ENCODE measurements at places on chromosomes 3 and 15. TPM values are rescaled to one million over a fixed set of nuclear protein-coding genes. Genes with fewer than 3 reads are reported as not detected.
A peak's percentile ranks its signal among the peaks of the same experiment; 100 is the strongest.

GRCh38 chr3:19970327-19970726, 23.4 kb downstream of the RAB5A start:
- no peak for DNase-seq

GRCh38 chr3:138774529-138775253, 60.0 kb downstream of the PIK3CB start:
- peak; percentile 64 for DNase-seq

The SEMA3F gene
- total RNA-seq: 43.3 TPM

- DNase-seq: no peak
Measured at GRCh38 chr3:189677667-189678066, 46.5 kb downstream of the TP63 start.

- DNase-seq: no peak
Measured at GRCh38 chr3:66149269-66149668, 71.5 kb upstream of the SLC25A26 start.

GRCh38 chr3:195154111-195154791, 116.7 kb downstream of the XXYLT1 start:
- no peak for DNase-seq

The VIPR1 gene
- 226 TPM for total RNA-seq

The ERC2 gene
- 1.0 TPM for total RNA-seq

The BCL6 gene
- total RNA-seq: 105 TPM

GRCh38 chr3:61582846-61583245, 21.5 kb downstream of the PTPRG start:
- no peak for DNase-seq

The DLEC1 gene
- 0.32 TPM for total RNA-seq

DNA sequence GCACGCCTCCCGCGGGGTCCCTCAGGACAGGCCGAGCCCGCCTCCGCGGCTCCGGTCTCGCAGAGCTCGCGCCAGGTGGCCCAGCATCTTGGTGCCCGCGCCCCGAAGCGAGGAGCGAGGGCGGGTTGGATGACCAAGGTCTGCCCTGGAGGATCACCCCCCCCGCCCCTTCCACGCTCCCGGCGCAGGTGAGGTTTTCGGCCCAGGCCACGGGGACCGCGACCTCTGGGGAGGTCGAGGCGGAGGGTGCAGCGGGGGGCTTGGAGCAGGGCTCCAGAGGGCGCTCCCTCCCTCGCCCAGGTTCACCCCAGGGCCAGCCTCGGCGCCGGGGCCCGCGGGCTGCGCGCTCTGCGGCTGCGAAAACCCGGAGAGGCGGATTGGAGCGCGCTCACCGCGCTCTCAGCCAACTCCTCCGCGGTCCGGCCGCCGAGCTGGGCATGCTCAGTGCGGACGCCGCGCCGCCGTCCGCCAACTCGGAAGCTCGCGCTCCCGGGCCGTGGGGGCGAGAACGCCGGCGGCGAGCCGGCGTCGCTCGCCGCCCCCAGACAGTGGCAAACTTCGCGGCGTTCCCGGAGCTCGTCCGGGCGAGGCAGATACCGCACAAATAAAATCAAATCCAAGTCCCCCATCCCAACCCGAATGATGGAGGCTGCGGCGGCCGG, at the start of gene MED12L:
Gene MED12L, plus strand, starts transcription at position 438 of the 662 bp plus-strand sequence. CDS start 1,263 bp downstream, outside the sequence.
- DNase-seq: peak; percentile 62

The SSUH2 gene
- total RNA-seq: 0.27 TPM

GRCh38 chr3:85081191-85081906, 122.6 kb downstream of the CADM2 start:
- no peak for DNase-seq

The CHRD gene
- 8.0 TPM for total RNA-seq
